ENCODE measurements at places on chromosomes 7 and 10.

DNA sequence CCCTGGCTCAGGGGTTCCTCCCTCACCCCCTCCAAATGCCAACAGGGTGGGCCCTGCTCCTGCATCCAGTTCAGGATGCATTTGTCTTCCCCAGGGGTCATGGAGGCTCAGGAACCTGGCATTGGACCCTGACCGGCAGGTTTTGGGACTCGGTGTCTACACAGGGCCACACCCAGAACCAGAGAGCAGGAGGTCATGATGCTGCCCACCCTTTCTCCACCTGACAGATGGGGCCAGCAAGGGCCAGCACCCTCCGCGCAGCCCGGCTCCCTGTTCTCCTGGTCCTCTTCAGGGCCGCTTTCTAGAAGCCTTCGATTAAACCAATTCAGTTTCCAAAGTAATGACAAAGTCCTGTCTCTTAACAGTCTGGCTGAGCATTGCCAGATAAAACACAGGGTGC, 50.2 kb downstream of the CAMK2B start:
- no peak for DNase-seq

- peak; percentile 43 for DNase-seq
Measured at GRCh38 chr7:128030654-128031611, at the start of gene LRRC4. TSS of gene LRRC4 (minus strand) at chr7:128031437. CDS start at chr7:128030640, 797 bp downstream.

- no peak for DNase-seq
Measured at GRCh38 chr7:104550362-104550761, 222.0 kb downstream of the LHFPL3 start.

DNA sequence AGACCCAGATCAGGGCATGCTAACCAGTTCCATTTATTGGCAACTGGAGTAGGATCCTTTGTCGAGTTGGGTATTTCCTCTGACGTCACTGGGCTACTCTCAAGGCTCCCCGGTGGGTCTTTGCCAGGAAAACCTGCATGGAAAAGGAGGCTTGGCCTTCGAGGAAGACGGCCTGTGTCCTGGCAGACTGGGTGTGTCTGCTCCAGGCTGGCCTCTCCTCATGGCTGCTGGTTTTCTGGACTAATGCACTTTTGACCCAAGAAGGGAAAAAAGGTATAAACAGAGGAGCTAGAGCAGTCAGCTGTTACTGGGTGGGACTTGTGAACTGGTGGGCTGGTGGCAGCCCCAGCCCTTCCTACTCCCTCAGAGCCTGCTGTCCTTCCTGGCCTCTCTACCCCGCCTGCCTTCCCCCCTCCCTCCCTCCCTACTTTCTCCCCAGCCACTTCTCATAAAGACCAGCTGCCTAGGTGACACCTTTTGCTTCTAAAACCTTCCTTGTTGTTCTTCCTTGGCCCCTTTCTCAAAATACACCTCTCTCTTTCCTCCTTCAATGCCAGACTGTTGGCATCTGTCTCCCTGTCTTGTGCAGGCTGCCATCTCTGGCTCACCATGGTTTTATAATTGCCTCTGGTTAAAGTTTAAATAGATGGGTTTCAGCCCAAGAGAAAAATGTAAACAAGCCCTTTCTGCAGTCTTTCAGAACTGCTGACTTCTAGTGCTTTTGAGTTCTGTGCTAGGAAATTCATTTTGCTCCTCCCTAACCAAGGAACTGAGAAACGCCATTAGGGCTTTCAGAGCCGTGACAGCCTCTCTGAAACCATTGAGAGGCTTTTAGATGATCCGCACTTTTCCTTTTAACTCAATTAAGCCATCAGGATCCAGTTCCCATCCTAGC, 101.8 kb upstream of the MKLN1 start:
- no peak for DNase-seq

- DNase-seq = no peak
Measured at GRCh38 chr7:69663911-69664832, 65.9 kb downstream of the AUTS2 start.

GRCh38 chr7:8443576-8444467, 10.4 kb downstream of the NXPH1 start:
- DNase-seq = no peak

- DNase-seq = no peak
Measured at GRCh38 chr10:71368643-71369042, 28.1 kb upstream of the CDH23 start.

GRCh38 chr7:116911801-116912200, 41.5 kb upstream of the ST7 start:
- no peak for DNase-seq

DNA sequence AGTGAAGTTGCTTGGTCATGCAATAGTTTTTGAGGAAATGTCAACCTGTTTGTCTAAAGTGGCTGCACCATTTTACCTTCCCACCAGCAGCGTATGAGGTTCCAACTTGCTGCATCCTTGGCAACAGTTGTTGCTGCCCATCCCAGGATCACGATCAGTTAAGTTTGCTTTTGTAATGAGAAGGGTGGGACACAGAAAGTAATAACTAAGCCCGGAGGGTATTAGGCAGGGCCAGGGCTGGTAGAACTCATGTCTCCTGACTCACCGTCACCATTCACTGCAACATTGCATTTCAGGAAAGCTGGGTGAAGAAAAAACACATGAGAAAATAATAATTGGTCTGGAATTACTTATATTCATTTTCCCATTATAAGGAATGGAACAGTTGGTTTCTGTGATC, 25.4 kb downstream of the CELF2 start:
- no peak for DNase-seq

DNA sequence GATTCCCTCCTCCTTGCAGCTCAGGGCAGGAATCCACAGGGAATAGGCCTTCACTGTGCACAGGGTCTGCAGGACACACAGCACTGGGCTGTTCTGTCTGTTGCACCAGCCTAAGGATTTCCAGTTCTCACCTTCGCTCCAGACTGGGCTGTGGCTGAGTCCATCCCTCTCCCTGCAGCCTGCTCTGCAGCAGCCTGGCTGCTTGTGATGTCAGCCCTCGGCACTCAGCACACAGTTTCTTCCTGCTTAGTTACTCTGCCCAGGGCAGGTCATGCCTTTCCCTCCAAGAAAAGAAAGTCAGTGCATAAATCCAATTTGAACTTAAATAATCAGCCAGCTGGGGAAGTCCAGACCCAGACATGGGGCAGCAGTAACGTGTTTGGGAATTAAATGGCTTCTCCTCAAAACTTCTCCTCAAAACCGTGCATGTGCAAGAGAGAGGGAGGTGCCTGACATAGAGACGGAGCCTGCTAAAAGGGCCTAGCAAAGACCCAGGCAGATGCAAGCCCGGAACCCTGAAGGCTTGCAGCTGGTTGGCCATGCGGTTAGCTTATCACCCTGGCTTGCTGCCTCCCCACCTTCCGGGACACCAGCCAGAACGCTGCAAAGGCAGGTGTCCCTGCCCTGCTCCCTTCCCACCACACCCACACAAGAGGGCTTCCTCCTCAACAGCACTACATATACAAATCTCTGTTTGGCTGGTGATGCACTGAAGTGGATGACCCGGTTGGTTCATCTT, 10.9 kb upstream of the GDF2 start:
- DNase-seq = no peak

DNA sequence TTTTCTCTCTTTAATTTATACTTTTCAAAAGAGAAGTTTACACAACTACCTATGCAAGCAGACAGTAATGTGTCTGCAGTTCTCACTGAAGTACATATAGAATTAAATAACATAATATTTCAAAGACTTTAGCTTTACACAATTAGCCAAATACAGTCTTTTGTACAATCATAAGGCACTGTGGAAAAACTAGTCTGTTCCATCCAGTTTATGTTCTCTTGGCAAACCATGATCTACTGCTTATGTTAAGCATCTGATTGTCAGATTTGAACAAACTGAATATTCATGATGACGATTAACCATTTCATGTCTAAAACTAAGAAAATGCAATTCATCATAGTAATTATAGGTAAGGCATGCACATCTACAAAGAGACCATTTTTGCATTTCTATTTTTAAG, 842 bp downstream of the SEMA3A start:
- no peak for DNase-seq

GRCh38 chr7:2139004-2139699, 93.6 kb downstream of the MAD1L1 start:
- no peak for DNase-seq

- DNase-seq = peak; percentile 67
Measured at GRCh38 chr7:143490717-143491306, 13.1 kb downstream of the TAS2R41 start.

GRCh38 chr7:74356589-74357315, 67.5 kb downstream of the CLIP2 start:
- no peak for DNase-seq

GRCh38 chr10:112201334-112201733, 17.8 kb upstream of the GPAM start:
- DNase-seq = no peak

DNA sequence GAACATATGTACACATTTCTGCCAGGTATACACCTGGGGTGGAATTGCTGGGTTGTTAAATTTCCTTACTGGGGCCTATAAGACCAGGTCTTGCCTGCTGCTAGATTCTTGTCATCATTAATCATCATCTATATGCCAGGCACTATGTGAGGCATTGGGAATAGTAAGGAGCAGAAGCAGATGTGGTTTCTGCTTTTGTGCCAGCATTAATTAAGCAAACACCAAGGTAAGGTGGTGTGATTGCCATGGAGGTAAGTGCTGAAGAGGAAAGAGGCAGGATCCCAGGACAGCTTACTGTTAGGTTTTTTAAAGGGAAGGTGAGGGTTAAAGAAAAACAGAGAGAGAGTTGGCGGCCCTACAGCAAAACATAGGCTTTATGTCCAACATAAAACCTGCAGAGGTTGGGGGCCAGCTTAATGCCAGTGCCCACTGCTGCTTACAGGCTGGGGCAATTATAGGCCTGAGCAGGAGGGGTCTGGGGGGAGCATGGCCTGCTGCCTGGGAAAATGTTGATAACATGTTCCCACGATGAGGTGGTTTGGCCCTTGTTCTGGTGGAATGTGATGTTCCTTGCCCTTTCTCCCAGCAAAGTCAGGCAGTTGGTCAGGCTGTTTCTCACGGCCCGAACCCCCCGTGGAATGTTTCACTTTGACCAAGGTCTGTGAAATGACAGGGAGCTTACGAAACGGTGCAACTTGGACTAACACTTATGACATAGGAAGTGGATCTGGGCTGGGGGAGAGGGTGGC, 93.9 kb downstream of the RBM20 start:
- no peak for DNase-seq

Data from suppressor macrophage treated with lipopolysaccharide for 4 hours (primary cell).